ENCODE measurements at places on chromosomes 6 and 20.

- peak; percentile 40 for DNase-seq
Observed at GRCh38 chr20:38260378-38261053, at the start of gene KIAA1755. KIAA1755 (minus strand) TSS chr20:38260735; CDS start chr20:38260500, 235 bp downstream.

GRCh38 chr20:8720089-8720488 is 348.8 kb upstream of the PLCB4 start:
- no peak for DNase-seq

GRCh38 chr6:100420711-100421110 is 44.0 kb downstream of the SIM1 start:
- no peak for DNase-seq

DNA sequence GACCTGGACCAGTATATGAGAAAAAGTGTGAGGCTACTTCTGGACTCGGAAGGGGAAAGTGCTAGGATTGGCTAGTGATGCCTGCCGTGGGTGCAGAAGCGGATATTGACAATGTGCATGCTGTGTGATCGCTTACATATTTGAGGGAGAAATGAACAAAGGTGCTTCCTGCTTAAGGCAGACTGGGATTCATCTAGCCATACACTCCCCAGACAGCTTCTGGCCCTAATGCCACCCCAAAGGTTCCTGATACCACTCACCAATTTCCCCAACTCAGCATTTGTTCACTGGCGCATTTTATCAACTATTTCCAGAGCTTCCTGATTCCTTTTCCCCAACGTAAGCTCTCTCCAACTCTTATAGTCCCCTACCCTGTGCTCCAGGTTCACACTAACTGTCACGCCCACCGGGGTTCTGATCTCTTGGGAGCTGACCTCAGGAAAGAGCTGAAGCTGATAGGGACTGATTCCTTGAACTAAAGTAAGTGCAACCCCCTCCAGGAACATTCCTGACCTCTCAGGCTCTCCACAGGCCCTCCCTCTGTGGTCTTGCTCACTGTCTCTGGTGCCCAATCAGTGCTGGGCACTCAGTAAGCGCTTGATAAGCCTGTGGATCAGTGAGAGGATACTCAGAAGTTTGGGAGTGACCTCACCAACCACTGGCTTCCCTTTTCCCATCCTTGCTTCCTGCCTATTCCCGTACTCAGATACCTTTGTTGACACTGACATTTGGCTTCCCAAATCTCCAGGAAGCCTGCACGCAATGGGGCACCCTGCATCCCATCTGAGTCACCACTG is 73.3 kb downstream of the MRPL14 start:
- no peak for DNase-seq

- no peak for DNase-seq
Observed at GRCh38 chr6:154071236-154071635, 32.2 kb downstream of the OPRM1 start.

- no peak for DNase-seq
Observed at GRCh38 chr6:78829407-78829806, 37.9 kb upstream of the IRAK1BP1 start.

DNA sequence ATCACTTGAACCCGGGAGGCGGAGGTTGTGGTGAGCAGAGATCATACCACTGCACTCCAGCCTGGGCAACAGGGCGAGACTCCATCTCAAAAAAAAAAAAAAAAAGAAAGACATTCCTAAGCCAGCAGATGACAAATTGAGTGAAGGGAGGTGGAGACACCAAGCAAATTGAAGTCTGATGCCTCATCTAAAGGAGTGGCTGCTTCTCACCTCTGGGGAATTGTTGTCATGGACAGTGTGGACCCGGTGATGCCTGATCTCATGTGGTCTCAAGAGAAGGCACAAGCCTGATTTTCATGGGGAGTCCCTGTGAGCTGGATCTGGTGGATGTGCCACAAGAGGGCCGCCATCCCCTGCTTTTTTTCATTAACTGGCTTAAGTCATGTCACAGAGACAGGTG is 272.0 kb downstream of the ZNF217 start:
- DNase-seq = no peak

DNA sequence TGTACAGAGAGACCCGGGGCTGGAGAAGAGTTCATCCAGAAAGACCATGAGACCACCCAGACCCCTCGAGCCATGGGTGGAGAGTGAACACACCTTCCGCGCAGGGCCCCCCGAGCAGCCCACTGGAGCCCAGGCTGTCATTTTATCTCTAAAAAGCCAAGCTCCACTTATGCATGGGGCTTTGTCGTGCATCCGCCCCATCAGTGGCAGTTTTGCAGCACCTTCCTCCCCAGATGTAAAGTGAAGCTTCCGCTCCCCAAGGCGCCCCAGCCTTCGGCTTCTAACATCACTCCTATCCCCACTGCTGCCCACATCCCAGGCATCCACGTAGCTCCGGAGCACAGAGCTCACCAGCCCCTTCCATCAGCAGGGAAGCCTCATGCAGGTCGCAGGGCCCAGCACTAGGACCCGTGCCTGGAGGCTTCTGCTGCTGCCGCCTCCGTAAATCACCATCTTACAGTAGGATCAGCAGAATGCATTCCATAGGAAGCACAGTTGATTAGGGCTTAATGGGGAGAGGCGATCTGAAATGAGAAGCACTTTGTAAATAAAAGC is 301.1 kb downstream of the TAF4 start:
- DNase-seq = no peak

DNA sequence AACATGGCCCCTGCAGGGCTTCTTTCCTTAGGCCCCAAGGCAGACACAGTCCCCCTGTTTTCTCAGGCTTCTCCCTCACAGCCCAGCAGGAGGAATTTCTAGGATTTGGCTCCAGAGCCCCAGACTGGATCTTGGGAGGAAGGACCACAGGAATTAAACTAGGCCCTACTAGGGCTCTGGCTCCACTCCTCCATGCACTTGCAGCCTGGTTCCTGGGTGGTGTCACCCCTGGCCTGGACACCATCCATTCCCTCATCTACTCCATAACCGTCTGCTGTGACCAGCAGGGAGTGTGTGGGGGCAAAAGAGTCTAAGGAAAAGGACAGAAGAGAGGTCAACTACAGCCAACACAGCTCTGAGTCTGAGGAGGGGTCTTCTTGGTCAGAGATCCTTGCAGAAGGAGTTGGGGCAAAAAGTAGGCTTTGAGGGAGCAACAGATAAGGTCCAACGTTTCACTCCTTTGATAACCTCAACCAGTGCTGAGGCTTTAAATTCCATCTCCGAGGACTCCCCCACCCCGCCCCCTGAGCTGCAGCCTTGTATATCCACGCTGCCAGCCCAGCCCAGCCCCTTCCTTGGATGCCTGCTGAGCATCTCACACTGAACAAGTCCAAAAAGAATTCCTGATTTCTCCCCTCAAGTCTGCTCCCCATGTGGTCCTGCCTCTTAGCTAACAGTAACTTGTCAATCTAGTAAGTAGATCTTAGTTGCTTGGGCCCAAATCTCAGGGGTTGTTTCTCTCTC is 27.9 kb upstream of the SPDEF start:
- DNase-seq = no peak

All from NCI-H146 (cell line).